Neural progenitor cell (in vitro differentiated cells): ENCODE measurements at places on chromosomes 5 and 9.

DNA sequence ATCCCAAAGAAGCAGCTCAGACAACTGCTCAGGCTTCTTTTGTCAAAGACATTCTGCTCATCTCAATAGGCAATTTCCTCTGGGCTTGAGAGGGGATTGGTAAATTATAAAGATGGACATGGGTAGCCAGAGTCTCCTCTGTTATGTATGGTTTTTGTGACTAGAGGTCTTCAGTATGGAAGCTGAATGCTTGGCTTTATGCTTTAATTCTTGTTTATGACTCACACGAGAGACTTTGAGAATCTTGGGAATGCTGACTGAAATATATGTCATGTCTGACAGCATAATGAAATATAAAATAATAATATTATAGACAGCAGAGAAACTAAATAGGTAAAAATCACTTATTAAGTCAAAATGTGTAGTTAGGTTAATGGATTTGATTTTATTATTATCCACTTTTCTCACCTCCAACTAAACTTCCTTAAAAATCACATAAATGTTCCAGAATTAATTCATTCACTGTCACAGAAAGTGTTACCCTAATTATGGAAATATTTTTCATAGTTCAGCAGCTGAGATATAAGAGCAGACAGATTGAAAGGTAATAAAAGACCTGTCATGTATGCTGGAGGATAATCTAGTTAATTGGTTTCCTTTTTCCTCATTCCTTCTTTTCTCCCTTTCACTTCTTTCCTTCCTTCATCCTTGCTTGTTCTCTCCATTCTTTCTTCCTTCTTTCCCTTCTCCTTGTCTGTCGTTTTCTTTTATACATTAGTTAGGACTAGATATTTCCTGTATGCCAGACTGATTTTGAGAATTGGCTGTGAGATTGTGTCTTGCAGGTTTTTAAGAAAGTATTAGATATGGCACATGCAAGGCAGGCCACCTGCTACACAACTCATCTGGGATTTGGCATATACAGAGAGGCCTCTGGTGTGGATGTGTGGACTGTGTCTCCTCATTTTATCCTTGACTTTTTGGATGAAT, 1866.1 kb upstream of the NUDT12 start:
- no peak for DNase-seq

DNA sequence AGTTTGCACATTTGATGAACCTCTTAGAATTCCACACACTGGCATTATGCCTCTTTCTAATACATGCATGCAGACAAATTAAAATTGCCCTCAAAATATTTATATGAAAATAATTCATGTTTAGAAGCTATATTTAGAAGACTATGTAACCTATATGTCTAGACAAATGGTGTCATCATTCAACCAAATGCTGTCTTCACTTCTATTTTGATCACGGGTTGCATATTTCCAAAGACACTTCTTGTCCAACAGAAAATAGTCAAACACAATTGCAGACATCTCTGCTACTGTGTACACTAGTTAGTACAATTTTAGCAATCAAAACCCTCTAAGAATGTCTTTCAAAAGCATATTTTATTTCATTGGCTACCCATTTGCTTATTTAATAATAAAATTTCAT, 114.0 kb downstream of the FBXO38 start:
- DNase-seq = no peak

DNA sequence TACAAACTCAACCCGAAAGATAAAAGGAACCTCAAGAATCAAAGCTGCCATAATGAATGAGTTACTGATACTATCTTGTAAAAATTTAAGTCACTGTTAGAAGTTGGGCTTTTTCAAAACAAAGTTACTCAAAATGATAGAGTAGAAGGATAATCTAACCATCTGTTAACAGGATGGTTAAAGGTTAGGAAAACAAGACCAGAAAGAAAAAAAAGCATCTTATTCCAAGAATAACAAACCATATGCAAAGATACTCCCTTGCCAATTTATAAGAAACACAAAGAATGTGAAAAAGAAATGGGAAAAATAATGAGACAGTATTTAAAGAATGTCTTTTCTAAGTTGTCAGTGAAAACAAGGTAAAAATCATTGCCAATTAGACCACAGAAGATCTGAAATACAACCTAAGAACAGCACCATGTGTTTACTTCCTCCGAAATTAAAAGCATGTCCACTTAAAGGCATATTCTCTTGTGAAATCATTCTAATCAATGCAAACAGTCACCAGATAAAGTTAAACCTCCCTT, 51.2 kb downstream of the STRBP start:
- DNase-seq = no peak

GRCh38 chr9:6873857-6874256, 116.1 kb downstream of the KDM4C start:
- DNase-seq = no peak

GRCh38 chr9:19294219-19294618, 63.7 kb downstream of the DENND4C start:
- DNase-seq = no peak
